ENCODE measurements at places on chromosomes 3 and 15.

DNA sequence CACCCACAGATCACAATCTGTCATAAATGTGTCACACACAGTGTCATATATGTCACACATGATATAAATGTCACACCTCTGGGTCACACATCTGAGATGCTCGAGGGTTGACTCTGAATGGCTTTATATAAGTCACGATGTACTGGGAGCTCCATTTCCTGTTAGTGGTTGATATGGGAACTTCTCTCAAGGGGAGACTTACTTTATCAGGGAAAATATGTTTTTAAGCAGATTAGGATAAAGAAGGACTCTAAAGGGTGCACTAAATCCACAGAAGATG, 83.9 kb upstream of the MEF2A start:
- no peak for DNase-seq

DNA sequence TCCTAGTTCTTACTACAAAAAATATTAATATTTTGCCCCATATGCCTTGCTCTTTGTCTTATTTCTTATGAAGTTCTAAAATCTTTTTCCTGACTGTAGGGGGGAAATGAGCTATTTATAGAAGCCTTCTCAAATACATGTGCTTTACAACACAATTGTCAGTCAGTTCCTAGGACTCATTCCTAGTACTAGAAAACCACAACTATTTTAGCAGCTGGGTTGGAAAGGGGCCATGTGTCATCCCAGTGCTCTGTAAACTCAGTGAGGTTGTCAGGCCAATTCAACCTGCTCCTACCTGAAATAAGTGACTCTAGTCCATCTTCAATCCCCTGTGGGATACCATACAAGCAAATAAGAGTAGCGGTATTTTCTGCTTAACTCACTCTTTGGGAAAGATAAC, 153.8 kb downstream of the ULK4 start:
- no peak for DNase-seq

GRCh38 chr15:29563112-29563511, 259.2 kb downstream of the TJP1 start:
- no peak for DNase-seq

GRCh38 chr3:191282251-191283185, 46.7 kb upstream of the CCDC50 start:
- no peak for DNase-seq

GRCh38 chr3:182323898-182324297, 469.4 kb upstream of the ATP11B start:
- DNase-seq = no peak
